ENCODE measurements at places on chromosomes 7 and 10.

GRCh38 chr7:157704365-157704764 lies 367.6 kb downstream of the DNAJB6 start:
- no peak for DNase-seq
- no peaks in the 10 kb centered on the region for H3K36me3 ChIP-seq
- H3K27me3 ChIP-seq = no peaks in the 10 kb centered on the region
- no peak overlapping the region for H3K4me3 ChIP-seq
- H3K27ac ChIP-seq = no peak overlapping the region

GRCh38 chr10:72658696-72659400 lies 33.0 kb upstream of the MICU1 start:
- no peaks in the 10 kb centered on the region for H3K27me3 ChIP-seq
- DNase-seq = no peak
- no peaks in the 10 kb centered on the region for H3K4me1 ChIP-seq
- H3K4me3 ChIP-seq = no peak overlapping the region
- no peaks in the 10 kb centered on the region for H3K36me3 ChIP-seq

- H3K27ac ChIP-seq = no peak overlapping the region
- no peaks in the 10 kb centered on the region for H3K27me3 ChIP-seq
- H3K4me3 ChIP-seq = no peak overlapping the region
- H3K36me3 ChIP-seq = peaks cover 10% of the 10 kb centered on the region
- DNase-seq = no peak
These were observed 137.2 kb downstream of the LRMDA start for GRCh38 chr10:75568450-75569130.

DNA sequence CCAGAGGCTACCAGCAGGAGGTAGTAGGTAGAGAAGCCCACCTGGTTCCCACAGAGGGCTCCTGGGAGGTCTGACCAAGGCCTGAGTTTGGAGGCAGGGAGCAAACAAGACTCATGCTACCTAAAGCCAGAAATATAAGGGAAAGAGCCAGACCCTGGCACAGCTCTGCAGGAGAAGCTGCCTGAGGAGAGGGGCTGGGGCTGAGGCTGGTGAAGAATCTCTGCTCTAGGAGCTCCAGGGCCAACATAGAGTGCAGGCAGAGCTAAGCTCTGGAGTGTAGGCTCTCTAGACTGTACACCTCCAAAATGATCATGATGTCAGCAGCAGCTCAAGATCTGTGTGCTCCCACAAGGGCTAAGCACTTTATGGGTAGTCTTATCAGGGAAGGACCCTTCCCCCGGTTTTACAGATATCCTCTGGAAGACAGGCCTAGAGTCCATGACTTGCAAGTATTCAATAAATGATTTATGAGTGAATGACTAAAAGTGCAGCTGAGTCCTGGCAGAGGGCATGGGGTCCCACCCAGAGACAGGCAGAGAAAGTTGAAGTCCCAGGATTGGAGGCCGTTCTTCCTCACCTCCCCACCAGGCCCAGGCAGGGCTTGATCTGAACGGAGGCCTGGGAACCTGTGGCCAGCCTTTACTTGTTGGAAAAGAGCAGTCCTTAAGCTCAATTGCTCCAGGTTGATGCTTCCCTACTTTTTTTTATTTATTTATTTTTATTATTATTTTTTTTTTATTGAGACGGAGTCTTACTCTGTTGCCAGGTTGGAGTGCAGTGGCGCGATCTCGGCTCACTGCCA lies 71.5 kb upstream of the LRRC4 start:
- no peaks in the 10 kb centered on the region for H3K4me1 ChIP-seq
- DNase-seq = no peak
- H3K27ac ChIP-seq = no peak overlapping the region
- no peaks in the 10 kb centered on the region for H3K36me3 ChIP-seq

DNA sequence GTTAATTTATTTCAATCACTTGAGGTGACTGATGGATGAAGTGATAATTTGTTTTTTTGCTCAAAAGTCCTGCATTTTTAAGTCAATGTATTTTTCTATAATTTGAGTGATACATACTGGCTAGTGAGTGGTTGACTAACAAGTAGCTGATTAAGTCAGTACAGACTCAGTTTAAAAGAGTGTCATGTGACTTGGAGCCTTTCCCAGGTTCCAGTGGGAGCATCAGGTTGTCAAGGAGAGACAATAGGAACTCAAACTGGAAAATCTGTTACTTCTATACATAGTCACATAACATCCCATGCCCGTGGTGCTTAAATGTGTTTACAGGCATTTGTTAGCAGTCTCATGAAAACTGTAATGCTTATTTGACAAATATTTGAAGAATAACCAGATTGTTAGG lies 154.7 kb downstream of the ANK3 start:
- no peaks in the 10 kb centered on the region for H3K36me3 ChIP-seq
- H3K27me3 ChIP-seq = no peaks in the 10 kb centered on the region
- no peak overlapping the region for H3K4me3 ChIP-seq
- no peak for DNase-seq

DNA sequence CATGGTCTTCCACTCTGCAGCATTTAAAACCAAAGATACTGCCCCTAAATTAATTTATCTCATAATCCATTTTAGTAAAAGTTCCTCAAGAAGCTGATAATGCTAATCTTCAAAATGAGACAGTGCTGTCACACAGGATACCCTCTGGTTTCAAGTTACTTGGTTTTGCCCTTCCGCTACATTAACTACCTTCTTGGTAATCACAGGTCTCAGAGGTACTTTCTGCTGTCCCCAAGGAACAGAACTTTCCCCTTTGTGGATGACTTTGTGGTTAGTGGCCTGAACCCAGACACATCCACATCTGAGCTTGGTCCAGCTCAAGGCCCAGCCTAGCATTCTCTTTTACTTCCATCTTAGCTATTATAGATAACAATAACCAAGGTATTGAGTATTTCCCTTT lies 88.8 kb upstream of the TMEM26 start:
- no peak overlapping the region for H3K27ac ChIP-seq
- no peaks in the 10 kb centered on the region for H3K36me3 ChIP-seq
- no peaks in the 10 kb centered on the region for H3K4me1 ChIP-seq
- DNase-seq = no peak

DNA sequence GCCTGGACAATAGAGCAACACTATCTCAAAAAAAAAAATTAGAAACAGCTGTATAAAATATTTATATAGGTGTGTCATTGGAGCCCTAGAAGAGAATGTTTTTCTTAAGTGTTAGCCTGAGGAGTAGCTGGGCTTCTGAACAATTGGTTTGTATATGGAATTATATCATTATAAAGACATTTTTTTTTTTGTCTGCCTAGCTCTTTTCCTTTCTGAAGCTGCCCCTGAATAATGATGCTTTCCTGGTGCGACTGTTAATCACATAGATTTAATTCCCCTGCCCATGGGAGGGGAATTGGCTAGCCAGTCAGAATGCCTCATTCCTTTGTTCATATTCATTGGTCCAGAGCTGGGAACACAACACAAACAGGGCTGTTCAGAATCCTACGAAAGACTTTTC lies 13.9 kb upstream of the ABCC2 start:
- DNase-seq = no peak
- no peaks in the 10 kb centered on the region for H3K27me3 ChIP-seq
- no peak overlapping the region for H3K27ac ChIP-seq
- H3K4me3 ChIP-seq = no peak overlapping the region

DNA sequence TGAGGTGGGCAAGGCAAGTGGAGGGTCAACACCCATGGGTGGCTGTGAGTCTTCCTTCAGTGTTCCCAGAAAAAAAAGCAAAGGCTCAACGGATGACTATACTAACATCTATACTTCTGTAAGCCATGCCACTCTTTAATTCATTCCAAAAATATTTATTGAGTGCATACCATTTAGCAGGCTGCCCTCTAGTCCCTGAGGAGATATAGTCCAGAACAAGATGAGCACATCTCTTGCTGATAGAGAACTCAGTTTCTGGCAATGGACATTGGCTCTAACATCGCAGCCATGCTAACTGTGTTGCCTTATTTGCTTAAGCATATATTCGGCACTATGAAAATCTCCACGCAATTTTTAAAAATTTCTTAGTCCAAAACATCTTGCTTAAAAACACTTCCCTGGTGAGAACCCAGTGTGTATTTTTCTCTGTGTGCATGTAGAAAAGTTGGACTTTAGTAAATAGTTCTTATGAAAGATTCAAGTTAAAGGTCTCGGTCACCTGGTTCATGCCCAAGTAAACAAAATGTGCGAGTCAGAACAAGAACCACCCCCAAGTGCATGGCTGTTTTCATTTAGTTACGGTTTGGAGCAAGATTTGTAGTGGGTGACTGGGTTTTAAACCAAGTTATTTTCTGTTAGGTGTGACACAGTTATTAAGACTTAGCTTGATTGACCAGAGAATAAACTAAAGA lies 69.8 kb downstream of the MET start:
- H3K36me3 ChIP-seq = no peaks in the 10 kb centered on the region
- no peaks in the 10 kb centered on the region for H3K27me3 ChIP-seq
- DNase-seq = no peak

- no peak for DNase-seq
- no peaks in the 10 kb centered on the region for H3K27me3 ChIP-seq
- no peaks in the 10 kb centered on the region for H3K36me3 ChIP-seq
- H3K4me3 ChIP-seq = no peak overlapping the region
- no peak overlapping the region for H3K27ac ChIP-seq
These were observed 165.3 kb downstream of the TRIL start for GRCh38 chr7:28792858-28793257.

DNA sequence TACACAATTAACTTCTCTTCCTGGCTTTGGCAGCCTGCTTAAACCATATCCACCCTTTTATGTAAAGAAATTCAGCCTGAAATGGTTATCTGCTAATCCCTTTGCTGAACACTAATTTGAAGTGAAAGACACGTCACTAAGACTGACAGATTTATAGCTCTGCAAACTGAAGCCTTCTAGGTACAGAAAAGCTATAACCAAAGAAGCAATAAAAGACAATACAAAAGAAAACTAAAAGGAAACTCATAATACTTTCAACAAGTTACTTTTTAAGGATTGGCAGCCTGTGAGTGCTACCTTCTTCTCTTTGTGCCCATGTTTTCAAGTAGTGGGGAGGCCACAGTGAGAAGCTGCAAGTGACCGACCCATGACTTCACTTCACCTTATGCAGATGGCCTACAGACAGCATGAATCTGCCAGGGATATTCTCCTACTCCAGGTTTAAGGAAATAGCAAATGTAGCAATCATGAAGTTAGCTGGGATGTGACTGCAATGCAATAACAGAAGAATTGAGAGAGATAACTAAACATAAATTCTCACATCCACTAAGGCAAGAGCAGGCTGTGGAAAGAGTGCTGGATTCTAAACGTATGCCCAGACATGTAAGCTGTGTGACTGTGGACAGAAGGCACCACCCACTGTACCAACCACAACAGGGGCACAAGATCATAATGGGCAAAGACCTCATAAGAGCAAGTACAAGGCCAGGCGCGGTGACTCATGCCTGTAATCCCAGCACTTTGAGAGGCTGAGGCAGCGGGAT lies 10.7 kb upstream of the SPOCK2 start:
- no peaks in the 10 kb centered on the region for H3K36me3 ChIP-seq
- no peak overlapping the region for H3K4me3 ChIP-seq
- H3K4me1 ChIP-seq = no peaks in the 10 kb centered on the region
- no peak overlapping the region for H3K27ac ChIP-seq
- DNase-seq = no peak
- no peaks in the 10 kb centered on the region for H3K27me3 ChIP-seq

DNA sequence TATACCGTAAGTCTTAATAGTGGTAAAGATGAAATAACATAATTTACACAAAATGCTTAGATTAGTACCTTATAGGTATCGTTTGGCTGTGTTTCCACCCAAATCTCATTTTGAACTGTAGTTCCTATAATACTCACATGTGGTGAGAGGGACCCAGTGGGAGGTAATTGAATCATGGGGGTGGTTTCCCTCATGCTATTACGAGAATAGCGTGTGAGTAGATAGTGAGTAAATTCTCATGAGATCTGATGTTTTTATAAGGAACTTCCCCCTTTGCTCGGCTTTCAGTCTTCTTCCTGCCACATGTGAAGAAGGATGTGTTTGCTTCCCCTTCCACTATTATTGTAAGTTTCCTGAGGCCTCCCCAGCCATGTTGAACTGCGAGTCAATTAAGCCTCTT lies 426.3 kb upstream of the POT1 start:
- H3K4me1 ChIP-seq = no peaks in the 10 kb centered on the region
- H3K4me3 ChIP-seq = no peak overlapping the region
- no peaks in the 10 kb centered on the region for H3K27me3 ChIP-seq
- H3K27ac ChIP-seq = no peak overlapping the region
- DNase-seq = no peak

- no peaks in the 10 kb centered on the region for H3K36me3 ChIP-seq
- DNase-seq = no peak
- H3K27me3 ChIP-seq = no peaks in the 10 kb centered on the region
- H3K4me3 ChIP-seq = no peak overlapping the region
These were observed 568.3 kb downstream of the INHBA start for GRCh38 chr7:41134300-41135255.

GRCh38 chr10:93199191-93199751 lies 125.6 kb downstream of the CYP26A1 start:
- peak; percentile 46 for DNase-seq
- no peaks in the 10 kb centered on the region for H3K4me1 ChIP-seq
- H3K27ac ChIP-seq = no peak overlapping the region
- H3K4me3 ChIP-seq = peak overlapping the region; percentile 20
- H3K27me3 ChIP-seq = no peaks in the 10 kb centered on the region

GRCh38 chr10:129021594-129022304 lies 445.3 kb upstream of the MGMT start:
- H3K27ac ChIP-seq = no peak overlapping the region
- no peak overlapping the region for H3K4me3 ChIP-seq
- no peaks in the 10 kb centered on the region for H3K27me3 ChIP-seq
- DNase-seq = no peak
- H3K36me3 ChIP-seq = no peaks in the 10 kb centered on the region
- H3K4me1 ChIP-seq = peaks cover 27% of the 10 kb centered on the region

- no peak overlapping the region for H3K4me3 ChIP-seq
- no peak overlapping the region for H3K27ac ChIP-seq
- H3K4me1 ChIP-seq = peaks cover 12% of the 10 kb centered on the region
- H3K27me3 ChIP-seq = no peaks in the 10 kb centered on the region
- no peak for DNase-seq
These were observed 51.0 kb downstream of the SKAP2 start for GRCh38 chr7:26813432-26813831.

GRCh38 chr10:67678335-67678974 lies 17.5 kb downstream of the CTNNA3 start:
- no peaks in the 10 kb centered on the region for H3K4me1 ChIP-seq
- no peak overlapping the region for H3K27ac ChIP-seq
- no peaks in the 10 kb centered on the region for H3K36me3 ChIP-seq
- no peak overlapping the region for H3K4me3 ChIP-seq
- DNase-seq = no peak
- H3K27me3 ChIP-seq = no peaks in the 10 kb centered on the region

DNA sequence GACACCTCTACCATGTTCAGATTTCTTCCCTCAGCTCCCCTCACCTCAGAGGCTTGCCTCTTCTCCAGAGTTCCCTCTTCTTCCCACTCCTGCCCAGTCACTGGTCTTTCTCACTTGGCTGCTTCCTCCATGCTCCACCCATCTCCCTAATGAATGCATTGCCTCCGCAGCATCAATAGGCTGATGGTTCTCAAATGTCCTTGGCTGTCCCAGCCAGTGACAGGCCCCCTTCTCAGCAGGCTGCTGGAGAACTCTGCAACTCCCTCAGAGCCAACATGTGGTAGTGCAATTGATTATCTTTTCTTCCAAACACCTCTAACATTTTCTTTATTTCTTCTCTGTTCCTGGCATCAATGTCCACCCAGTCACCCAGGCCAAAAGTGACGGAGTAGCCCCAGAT lies 218.2 kb downstream of the RELN start:
- no peaks in the 10 kb centered on the region for H3K36me3 ChIP-seq
- H3K27ac ChIP-seq = no peak overlapping the region
- no peak for DNase-seq
- no peaks in the 10 kb centered on the region for H3K4me1 ChIP-seq
- H3K27me3 ChIP-seq = no peaks in the 10 kb centered on the region

- no peak overlapping the region for H3K4me3 ChIP-seq
- no peaks in the 10 kb centered on the region for H3K4me1 ChIP-seq
- H3K36me3 ChIP-seq = no peaks in the 10 kb centered on the region
These were observed 81.5 kb upstream of the SYPL1 start for GRCh38 chr7:106193661-106194060.

Measured in tibial nerve (tissue), 4 donors.